ENCODE measurements at places on chromosomes 5 and 9.
A peak's percentile ranks its signal among the peaks of the same experiment; 100 is the strongest.

DNA sequence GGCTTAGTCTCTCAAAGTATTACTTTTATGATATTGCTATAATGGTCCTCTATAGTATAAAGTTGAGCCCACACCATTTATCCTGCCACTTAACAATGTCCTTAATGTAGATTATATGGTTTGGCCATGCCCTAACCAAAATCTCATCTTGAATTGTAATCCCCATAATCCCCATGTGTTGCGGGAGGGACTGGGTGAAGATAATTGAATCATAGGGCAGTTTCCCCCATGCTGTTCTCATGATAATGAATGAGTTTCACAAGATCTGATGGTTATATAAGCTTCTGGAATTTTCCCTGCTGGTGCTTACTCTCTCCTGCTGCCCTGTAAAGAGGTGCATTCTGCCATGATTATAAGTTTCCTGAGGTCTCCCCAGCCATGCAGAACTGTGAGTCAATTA lies 498.8 kb downstream of the RAB3C start:
- DNase-seq = no peak

GRCh38 chr5:167850911-167851310 lies 440.5 kb upstream of the WWC1 start:
- no peak for DNase-seq

- DNase-seq = no peak
Measured at GRCh38 chr5:79200573-79201183, 35.3 kb upstream of the JMY start.

DNA sequence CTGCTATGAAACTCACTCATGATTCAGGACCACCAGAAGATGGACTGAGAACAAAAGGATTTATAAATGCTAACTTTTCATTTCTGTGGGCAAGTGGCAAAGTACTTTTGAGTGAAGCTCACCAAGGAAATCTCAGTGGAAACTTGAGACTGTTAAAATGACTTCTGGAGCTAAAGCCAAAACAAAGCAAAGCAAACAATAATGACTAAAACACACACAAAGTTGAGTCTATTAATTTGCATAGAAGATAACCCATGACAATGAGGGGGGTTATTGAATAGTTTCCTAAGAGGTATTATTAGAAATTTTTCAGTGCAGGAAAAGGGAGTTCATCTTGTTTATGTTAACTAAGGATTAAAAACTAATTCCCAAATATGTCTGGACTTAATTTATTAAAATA lies 612.8 kb upstream of the FAM174A start:
- DNase-seq = no peak

DNA sequence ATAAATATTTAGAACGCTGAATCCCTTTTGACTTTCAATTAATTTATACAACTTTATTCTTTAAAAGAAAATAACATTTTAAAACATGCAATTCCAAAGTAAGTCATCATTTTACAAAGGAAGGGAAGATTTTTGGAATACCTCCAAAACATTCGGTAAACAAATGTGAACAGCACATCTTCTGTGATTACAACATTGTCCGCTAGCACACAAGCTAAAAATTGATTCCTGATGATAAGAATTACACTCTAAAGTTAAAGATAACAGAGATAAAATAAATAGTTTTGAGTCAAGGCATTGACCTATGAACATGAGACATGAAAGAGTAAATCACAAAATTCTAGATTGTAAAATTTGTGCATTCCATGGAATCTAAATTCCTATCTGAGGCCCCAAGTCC lies 56.2 kb upstream of the TRAF1 start:
- no peak for DNase-seq

DNA sequence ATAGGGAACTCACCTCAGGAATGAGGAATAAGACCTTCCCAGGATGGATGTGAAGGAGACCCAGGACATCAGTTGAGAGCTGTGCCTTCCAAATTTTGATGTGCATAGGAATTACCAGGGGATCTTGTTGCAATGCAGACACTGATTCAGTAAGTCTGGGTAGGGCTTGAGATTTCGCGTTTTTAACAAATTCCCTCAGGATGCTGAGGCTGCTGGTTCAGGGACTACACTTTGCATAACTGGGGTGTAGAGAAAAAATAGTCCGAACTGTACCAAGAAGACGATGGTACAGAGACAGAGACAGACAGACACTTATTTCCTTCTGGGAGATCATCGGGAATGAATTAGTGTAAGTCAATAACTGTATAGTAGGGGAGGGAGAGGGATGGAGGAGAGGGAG lies 82.3 kb upstream of the FREM1 start:
- DNase-seq = no peak

DNA sequence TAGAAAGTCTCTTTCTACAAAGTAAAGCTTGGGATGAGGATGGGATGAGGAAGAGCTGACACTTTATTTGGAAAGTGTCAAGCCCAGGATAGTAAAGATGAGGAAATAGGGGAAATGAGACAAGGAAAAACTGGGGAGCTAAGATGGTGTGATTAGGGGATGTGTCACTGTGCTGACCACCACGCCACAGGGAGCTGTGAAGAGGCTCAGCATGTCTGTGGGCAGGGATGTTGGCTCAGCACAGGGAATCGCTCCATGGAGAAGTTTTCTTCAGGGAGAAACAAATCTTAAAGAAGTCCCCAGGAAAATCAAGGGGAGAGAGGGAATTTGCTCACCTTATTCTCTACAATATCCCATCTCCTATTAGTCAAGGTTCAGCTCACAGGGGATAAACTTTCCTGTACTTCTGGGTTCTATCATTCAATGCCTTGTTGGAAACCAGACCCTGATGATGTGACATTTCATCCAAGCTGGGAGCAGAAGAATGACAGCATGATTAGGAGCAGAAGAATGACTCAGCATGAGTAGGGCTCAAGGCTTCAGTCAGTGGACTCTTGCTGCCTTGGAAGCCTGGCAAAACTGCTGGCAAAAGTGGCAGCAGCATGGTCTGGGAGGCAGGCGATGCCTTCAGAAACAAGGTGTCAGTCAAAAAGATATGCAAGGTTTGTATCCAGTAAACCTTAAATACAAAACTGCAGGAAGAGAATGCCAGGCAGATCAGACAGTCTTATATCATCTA lies 4.9 kb downstream of the HSPB3 start:
- DNase-seq = no peak

DNA sequence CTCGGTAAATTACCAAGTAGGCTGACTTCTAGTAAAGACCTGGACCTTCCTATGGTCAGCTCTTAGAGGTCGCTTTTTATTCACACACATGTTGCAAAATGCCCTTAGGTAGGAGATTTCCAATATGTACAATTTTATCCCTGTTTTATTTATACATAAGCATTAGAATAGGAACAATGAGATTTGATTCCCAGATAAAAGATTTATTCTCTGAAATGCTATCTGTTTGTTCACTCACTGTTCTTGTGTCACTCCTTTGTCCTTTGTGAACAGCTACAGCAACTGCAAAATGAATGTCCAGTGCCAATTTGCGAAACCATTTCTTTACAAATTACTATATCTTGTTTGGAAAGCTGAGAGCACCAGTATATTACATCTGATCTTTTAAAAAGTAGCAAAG lies 991.5 kb upstream of the TYRP1 start:
- no peak for DNase-seq

GRCh38 chr5:127744241-127744640 lies 41.0 kb downstream of the CCDC192 start:
- no peak for DNase-seq

- peak; percentile 8 for DNase-seq
Measured at GRCh38 chr5:178284093-178284675, 51.6 kb upstream of the PHYKPL start.

DNA sequence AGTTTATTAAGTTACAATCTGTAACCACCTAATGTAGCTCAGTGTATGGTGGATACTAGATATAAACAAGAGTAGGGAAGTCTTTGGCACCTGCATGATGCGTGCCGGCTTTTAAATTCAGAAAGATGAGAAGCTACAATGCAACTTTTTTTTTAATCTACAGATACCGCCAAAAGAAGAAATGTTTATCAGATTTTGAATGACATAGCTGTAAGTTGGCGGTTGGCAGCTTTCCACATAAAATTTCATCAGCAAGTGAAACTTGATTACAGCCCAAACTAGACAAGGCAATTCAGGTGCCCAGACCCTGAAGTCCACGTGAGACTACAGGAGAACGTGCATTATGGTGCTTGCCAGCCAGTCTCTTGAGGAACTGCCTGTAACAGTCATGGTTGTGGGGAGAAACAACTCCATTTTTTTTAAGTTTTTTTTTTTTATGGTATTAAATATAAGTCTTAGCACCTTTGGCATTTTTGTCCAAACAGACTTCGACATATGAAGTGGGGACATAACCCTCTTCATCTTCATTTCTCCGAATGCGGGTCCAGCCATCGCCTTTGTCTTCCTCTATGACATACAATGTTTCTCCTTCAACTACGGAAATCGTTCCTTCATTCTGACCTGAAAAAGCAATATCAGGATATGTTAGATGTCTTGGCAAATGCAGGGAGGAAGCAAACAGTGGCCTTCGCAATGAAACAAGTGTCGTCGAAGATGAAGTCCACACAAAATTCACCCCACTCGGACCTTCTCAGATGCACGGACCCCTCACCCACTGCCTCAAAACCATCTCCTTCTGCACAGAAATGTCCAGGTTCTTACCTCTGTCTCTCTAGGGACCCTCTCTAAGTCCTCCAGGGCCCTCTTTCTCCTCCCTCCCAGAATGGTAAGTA lies 60.4 kb downstream of the USP20 start:
- DNase-seq = no peak

GRCh38 chr5:17081142-17081541 lies 136.3 kb upstream of the BASP1 start:
- no peak for DNase-seq

GRCh38 chr5:44875661-44876605 lies 67.2 kb downstream of the MRPS30 start:
- peak; percentile 54 for DNase-seq

- no peak for DNase-seq
Measured at GRCh38 chr5:173962436-173962972, 26.5 kb upstream of the C5orf47 start.

DNA sequence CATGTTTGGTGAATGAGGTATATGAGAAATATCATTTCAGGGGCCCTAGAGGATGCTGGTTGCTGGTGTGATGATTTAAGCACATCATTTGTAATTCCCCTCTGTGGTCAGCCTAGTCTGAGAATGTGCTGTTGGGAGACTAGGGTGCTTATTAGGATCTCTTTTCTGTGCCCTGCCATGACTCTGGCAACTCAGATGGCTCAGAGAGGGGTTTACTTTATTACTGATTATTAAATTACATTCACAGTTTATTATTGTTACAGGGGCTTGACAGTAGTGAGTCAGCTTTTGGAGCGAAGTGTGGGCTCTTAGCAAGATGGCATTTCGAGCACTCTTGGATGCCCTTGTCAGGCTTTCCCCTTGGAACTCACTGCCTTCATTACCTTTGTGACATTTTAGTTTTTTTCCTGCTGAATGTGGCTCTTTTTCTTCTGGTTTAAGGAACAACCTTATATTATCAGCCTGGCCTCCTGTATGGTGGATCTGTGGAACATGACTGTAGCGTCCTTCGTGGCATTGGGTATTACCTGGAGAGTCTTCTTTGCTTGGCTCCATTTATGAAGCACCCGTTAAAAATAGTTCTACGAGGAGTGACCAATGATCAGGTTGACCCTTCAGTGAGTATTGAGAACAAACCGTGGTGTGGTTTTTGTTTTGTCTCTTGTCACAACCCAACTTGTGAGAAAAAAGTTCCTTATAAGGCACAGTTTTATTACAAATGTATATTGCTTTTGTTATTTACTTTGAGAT lies 33.8 kb downstream of the RCL1 start:
- no peak for DNase-seq

- DNase-seq = no peak
Measured at GRCh38 chr5:81773574-81773973, 22.7 kb upstream of the SSBP2 start.

- DNase-seq = no peak
Measured at GRCh38 chr5:6354848-6355247, 23.5 kb downstream of the MED10 start.

- DNase-seq = peak; percentile 60
Measured at GRCh38 chr9:100011062-100011681, 87.6 kb downstream of the ERP44 start.

- no peak for DNase-seq
Measured at GRCh38 chr9:98833090-98833956, 25.9 kb downstream of the GALNT12 start.

- DNase-seq = no peak
Measured at GRCh38 chr9:78044189-78044588, 12.6 kb upstream of the GNAQ start.

DNA sequence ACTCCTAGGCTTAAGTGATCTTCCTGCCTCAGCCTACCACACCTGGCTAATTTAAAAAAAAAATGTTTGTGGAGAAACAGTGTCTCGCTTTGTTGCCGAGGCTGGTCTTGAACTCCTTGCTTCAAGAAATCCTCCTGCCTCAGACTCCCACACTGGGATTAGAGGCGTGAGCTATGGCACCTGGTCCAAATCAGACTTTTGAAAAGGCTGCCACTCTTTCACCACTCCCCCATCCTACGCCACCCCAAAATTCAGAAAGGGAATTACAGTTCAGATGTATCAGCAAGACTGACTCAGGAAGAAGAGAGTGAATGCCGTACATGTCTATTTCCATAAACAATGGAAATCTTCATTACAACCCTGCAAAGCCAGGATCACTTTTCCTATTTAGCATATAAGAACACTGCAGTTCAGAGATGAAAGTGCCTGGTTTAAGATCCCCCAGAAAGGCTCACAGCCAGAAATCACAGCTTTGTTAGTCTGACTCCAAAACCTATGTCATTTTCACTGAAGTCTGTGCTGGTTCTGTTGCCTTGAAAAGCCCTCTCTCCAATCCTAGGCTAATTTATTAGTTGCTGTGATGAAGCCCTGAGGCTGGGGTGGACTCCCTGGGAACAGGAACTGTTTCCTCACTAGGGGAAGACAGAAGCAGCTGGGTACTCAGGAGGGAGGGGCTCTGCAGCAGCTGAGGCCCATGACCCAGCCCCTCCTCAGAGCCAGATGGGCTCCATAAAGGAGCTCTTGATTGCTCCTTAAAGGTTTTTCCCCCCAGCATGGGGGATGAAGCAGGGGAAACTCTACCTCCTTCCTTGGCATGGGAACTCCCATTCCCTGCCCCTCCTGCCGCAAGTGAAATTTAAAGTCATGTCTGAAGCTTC lies 3.1 kb downstream of the FBLL1 start:
- no peak for DNase-seq

DNA sequence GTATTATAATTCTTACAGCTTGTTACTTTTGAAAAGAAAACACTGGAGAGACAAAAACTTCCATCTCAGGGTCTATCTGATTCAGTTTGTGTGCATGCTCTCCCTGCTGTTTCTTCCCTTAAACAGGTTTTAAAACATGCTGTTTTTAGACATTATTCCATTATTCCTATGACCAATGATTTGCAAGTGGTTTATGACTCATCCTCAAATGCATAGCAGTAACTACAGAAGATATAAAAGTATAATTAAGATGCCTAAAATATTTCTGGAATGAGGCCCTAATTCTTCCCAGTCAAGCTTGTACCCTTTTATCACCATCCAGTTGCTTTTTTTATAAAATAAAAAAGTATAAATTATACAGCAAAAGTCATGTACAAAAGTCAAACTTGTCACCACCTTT lies 3.7 kb downstream of the DTWD2 start:
- DNase-seq = peak; percentile 35

DNA sequence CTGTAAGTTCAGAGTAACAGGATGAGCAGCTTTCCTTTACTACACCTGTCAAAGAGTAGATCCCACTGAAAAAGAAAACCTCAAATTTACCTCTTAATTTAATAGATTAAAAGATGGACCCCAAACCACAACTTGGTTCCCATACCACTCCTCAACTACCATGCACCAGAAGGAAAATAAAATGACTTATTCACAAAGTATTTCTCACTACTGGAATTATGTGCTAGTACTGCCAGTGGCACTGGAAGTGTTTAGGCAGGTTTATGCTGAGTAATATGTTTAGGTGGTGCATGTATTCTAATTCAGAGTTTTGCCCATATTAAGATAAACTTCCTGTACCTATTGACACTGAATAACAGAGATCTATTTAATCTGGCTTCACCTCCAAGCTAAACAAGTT lies 6.6 kb downstream of the PLK2 start:
- no peak for DNase-seq

All from COLO829 (cell line).